KG1 (cell line): ENCODE measurements at places on chromosomes 3 and 15.

DNA sequence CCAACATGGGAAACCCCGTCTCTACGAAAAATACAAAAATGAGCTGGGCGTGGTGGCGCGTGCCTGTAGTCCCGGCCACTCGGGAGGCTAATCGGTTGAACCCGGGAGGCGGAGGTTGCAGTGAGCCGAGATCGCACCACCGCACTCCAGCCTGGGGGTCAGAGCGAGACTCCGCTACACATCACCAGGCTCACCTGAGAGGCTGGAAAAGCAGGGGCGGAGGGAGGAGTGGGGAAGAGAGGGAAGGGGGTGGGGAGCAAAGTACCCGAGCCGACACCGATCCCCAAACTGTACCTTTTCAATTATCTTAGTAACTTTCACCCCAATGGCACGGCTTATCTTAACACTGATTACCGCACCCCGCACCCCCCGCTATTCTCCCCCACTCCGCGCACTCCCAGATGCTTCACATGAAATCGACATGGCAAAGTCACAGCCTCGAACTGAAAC is 46.4 kb upstream of the SYNM start:
- no peak for DNase-seq

DNA sequence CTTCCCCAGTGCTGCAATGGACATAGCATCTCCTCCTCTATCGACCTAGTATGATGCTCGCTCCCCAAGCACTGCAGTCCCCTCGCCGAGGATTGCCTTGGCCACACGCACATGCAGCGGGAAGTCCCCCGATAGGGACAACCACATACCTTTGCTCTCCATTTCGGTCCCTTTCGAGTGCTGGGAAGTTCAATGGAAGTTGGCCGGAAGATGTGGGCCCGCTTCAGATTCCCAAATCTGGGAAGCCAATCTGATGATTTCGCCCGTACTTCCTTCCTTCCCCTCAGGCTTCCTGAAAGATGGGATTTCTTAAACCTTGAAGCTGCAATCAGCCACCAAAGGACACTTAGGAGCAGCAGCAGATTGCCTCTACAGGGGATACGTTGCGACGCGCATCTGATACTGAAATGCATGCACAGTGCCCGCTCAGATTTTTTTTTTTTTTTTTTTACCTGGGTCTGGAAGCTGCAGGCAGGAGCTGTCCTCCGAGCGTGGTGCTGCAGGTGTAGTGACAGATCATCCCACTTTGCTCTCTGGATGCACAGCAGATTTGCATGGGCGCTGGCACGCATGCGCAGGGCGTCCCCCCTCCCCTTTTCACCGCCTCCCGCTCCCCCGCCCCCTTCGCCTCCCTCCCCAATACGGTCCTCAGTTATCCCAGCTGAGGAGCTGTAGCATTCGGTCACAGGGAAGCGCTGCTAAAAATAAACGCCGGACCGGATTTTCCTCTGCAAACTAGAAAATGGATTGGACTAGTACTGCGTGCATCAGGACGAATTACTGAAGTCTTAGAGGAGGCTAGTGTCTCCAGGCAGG is at the start of gene FGF12:
TSS of gene FGF12 (minus strand) at position 510 of the 816 bp plus-strand sequence.
- DNase-seq, result no peak

DNA sequence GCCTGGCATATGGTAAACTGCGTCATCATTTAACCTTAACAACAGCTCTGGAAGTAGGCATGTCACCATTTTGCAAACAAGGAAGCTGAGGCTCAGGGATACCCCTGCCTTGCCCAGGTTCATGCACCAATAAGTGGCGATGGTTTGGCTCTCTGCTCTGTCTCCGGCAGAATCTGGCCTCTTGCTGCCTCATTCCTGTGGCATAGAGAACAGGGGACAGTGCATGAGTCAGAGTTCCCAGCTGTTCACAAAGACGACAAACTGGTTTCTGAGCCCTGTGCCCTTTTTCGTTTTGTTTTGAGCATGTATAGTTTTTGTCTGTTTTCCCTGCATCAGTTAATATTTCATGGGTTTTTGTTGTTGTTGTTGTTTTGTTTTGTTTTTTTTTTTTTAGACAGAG is 236.8 kb downstream of the OPA1 start:
- no peak for DNase-seq

- DNase-seq, result no peak
Measured at GRCh38 chr3:18249126-18249525, 176.0 kb downstream of the SATB1 start.

DNA sequence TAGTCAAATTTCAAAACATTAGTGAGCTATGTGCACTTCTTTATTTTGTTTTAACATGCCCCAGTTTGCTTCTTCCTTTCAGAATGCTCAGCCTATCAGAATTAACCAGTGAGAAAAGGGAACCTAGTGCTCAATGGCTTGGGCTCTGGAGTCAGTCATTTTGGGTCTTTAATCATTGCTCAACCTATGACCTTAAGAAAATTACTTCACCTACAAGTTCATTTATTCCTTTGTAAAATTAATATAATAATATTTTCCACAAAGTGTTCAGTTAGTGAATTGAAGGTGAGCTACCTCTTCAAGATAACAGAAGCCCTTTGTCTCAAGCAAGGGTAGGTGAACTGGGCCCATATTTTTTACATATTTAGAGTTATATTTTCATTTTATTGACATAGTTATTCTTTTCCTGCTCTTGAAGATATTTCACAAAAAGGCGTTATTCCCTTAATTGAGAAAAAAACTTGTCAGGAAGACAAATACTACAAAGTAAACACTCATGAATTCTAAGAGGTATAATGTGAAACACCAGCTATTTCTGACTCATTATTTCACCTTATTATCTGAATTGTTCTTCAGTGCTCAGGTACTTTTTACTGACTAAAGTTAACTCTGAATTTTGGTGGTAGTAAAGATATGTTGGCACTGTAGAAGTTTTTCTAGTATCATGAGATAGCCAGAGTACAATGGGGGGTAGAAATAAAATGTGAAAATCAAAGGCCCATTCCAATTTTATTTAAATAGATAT is 415.5 kb downstream of the NAALADL2 start:
- DNase-seq, result no peak

DNA sequence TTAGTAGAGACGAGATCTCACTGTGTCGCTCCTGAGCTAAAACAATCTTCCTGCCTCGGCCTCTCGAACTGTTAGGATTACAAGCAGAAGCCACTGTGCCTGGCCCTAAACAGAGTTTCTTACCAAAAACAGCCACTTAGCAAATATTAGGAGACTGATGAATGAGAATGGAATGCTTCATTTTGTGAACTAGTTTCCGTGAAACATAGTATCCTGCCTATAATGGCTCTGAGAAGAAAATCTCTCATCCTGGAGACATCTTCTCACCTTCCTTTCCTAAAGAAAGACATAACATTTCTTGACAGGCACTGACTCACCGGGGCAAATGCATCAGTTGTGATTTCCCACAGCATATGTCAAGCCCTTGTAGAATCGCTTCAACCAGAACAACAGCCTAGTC is 44.9 kb downstream of the GJD2 start:
- no peak for DNase-seq

GRCh38 chr3:128482666-128483656 is 10.0 kb downstream of the GATA2 start:
- DNase-seq, result peak; percentile 74

GRCh38 chr15:62727501-62727900 is 315.0 kb upstream of the TPM1 start:
- no peak for DNase-seq

GRCh38 chr15:38147246-38147645 is 105.4 kb upstream of the SPRED1 start:
- no peak for DNase-seq

GRCh38 chr3:132543011-132543739 is 53.9 kb upstream of the ACKR4 start:
- no peak for DNase-seq

GRCh38 chr3:52046186-52046901 is 10.0 kb downstream of the DUSP7 start:
- no peak for DNase-seq

GRCh38 chr3:134885877-134886621 is 91.0 kb downstream of the EPHB1 start:
- DNase-seq, result no peak

GRCh38 chr3:71322154-71322553 is 261.4 kb downstream of the FOXP1 start:
- DNase-seq, result no peak

DNA sequence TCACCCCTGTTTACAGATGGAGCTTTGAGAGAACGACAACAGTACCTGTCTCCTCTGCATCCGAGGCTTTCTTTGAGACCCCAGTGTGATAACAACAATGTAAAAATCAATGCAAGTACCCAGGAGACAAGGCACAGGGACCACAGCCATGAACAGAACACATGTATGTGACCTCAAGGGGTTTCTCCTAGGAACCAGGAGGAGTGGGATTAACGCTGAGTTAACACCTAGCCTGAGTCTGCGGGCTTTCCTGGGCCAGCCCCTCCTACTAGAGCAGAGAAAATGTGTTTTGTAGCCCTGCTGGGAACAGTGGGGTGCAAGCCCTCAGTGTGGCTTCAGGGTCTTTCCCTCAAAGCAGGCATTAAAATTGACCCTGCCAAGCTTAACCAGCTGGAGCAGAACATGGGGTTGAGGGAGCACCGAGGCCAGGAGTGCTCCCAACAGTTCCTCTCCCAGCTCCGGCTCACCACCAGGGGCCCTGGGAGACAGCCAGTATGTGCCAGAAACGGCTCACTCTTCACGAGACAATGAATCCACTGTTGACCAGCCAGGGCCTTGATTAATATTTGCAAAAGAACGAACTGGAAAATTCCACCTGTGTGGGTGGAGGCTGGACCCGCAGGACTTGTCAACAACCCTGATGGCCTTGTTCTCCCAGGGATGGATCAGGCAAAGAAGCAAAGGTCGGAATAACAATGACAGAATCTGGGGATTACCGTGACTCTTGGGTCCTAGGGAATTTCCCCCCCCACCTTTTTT is 3.6 kb downstream of the CHDH start:
- no peak for DNase-seq
